Activated effector memory CD4-positive, alpha-beta T cell treated with anti-CD3 and anti-CD28 coated beads, Interleukin-2, amount 50 U/mL, for 16 hours (primary cell): ENCODE measurements at places on chromosomes 1 and 21.

GRCh38 chr1:29895201-29895600, 658.9 kb downstream of the PTPRU start:
- DNase-seq = no peak

DNA sequence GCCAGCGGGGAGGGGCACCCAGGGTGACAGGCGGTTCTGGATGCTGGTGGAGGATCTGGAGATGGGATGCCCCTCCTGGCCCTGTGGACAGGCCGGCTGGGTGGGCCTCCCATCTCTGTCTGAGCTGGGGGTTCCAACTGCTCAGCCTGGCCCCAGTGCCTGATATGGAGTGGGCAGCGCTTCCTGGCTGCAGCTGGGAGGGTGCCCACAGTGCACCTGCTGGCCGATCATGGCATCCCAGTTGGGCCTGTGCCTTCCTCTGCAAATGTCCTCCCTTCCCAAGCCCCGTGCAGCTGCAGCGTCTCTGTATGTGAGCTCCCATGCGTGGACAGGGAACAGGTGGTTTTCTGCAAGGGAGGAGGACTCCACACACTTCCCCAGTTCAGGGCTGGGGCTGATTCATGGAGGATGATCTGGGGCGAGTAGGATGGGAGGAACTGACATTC, 2.1 kb downstream of the PFKL start:
- DNase-seq = no peak

- DNase-seq = no peak
These were observed 12.7 kb upstream of the HMGCL start for GRCh38 chr1:23837908-23838307.

- DNase-seq = no peak
These were observed 4.2 kb downstream of the NPPB start for GRCh38 chr1:11854519-11854918.

DNA sequence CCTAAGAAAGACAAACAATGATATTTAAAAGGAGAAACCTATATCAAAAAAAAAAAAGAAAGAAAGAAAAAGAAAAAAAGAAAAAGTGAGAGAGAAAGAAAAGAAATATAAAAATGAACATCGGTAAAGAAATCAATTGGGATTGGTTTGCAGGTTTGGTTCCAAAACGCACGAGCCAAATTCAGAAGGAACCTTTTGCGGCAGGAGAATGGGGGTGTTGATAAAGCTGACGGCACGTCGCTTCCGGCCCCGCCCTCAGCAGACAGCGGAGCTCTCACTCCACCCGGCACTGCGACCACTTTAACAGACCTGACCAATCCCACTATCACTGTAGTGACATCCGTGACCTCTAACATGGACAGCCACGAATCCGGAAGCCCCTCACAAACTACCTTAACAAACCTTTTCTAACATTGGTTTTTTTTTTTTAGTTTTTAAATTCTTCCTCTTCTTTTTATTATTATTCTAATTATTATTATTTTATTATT, 11.7 kb downstream of the LHX9 start:
- DNase-seq = peak; percentile 71

DNA sequence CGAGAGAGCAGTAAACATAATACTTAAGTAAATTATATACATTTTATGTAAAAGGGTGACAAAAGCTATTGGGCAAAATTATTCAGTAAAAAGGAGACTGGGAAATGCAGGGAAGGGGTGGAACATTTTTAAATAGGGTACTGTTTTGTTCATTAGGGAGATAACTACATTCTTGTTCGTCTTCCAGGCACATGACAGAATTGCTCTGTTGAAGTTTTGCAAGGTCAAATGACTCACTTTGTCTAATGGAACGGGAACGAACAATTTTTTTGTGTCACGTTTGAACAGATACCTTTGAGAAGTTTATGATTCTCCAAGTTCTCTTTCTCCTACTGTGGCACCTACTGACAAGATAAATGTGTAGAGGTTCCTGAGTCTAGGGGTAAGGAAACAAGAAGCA, 382.3 kb upstream of the ZRANB2 start:
- no peak for DNase-seq

- DNase-seq = no peak
These were observed at the start of gene SIM2 for GRCh38 chr21:36698981-36699545. Gene SIM2 (plus strand): TSS chr21:36699115. CDS start chr21:36699747, 632 bp downstream.

DNA sequence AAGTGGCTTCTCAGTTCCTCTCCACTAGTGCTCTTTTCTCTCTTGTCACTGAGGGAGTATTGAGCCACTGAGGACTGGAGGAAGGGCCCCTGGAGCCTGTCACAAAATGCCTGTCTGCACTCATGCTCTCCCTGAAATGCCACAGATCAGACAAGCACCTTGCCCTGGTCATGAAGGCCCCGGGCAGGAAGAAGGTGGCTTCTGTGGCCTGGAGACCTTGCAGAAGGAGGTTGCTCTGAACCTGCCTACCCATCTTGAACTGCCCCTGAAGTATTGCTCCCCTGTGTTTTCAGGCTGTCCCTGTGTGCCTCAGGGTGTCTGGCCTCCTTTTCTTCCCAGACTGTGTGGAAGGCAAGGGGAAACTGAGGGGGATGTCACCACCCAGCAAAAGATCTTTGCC, 3.1 kb downstream of the PKP1 start:
- no peak for DNase-seq

- DNase-seq = no peak
These were observed 7.5 kb upstream of the PSEN2 start for GRCh38 chr1:226862890-226863289.

GRCh38 chr1:18940303-18941020, 16.0 kb downstream of the IFFO2 start:
- DNase-seq = no peak

DNA sequence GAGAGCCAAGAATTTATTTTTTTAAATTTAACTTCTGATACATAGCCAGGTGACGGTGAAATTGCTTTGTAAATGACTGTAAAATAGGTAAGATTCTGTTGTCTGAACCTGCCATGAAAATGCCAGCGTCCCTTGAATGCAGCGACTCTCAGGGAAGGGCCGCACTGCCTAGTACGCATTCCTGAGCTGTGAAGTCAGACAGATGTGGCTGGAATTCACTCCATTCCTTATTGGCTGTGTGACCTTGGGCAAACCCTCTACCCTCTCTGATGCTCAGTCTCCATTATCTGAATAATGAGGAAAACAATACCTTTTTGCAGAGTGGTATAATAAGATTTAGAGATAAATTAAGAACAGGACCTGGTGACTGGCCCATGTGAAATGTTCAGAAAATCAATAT, 167.1 kb upstream of the DAB1 start:
- DNase-seq = no peak

GRCh38 chr1:21704145-21704544, 35.0 kb upstream of the RAP1GAP start:
- DNase-seq = no peak

- no peak for DNase-seq
These were observed 32.7 kb downstream of the CRYAA start for GRCh38 chr21:43201491-43201890.
